ENCODE measurements at places on chromosomes 6 and 20.

- peak; percentile 17 for DNase-seq
Observed at GRCh38 chr6:166952121-166952520, 4.2 kb downstream of the RNASET2 start.

GRCh38 chr20:41510847-41511450 lies 107.2 kb downstream of the CHD6 start:
- DNase-seq: no peak

- DNase-seq: no peak
Observed at GRCh38 chr20:31923388-31924331, 28.2 kb downstream of the PDRG1 start.

DNA sequence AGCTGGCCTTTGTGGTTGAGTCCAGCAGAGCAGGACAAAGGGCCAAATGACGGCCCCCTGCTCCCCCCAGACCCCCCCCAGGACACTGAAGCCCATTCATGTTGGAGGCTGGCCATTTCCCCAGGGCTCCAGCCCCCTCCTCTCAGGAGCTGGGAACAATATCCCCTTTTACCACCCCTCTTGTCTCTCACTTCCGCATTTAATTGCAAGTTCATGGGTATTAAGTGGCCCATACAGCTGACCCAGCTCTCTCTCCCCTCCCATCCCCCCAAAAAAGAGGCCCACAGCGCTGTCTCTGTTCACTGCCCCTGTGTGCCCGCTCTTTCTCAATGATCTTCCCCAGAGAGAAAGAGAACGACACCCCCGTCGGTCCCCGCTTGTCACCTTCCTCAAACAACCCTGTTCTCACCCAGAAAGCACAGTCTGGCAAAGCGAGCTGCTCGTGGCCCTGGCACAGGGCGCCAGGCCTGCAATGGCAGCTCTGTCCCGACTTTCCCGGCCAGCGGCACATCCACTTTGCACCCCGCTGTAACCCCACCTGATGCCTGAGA lies 30.4 kb downstream of the PREX1 start:
- DNase-seq: no peak

GRCh38 chr6:98200084-98200483 lies 634.3 kb upstream of the POU3F2 start:
- DNase-seq: no peak

GRCh38 chr6:21823371-21823770 lies 229.8 kb downstream of the SOX4 start:
- DNase-seq: no peak

All from T-helper 9 cell (primary cell).